ENCODE measurements at places on chromosomes 1 and 21. TPM values are rescaled to one million over a fixed set of nuclear protein-coding genes. Genes with fewer than 3 reads are reported as not detected.

The VAV3 gene
- total RNA-seq: 2.6 TPM

The PUSL1 gene
- total RNA-seq: 26.3 TPM

The UQCRHL gene
- total RNA-seq: 2.7 TPM

The DMBX1 gene
- total RNA-seq: not detected

The IFFO2 gene
- 9.8 TPM for total RNA-seq

The CD160 gene
- total RNA-seq: not detected

The SLAMF8 gene
- total RNA-seq: not detected

The CELA2B gene
- not detected for total RNA-seq

- DNase-seq: no peak
These were observed 29.2 kb downstream of the RRP15 start for GRCh38 chr1:218314316-218314715.

- no peak for DNase-seq
These were observed 83.8 kb upstream of the JAK1 start for GRCh38 chr1:65049941-65050713.

GRCh38 chr1:85494904-85495266 lies 29.9 kb upstream of the DDAH1 start:
- DNase-seq: no peak

DNA sequence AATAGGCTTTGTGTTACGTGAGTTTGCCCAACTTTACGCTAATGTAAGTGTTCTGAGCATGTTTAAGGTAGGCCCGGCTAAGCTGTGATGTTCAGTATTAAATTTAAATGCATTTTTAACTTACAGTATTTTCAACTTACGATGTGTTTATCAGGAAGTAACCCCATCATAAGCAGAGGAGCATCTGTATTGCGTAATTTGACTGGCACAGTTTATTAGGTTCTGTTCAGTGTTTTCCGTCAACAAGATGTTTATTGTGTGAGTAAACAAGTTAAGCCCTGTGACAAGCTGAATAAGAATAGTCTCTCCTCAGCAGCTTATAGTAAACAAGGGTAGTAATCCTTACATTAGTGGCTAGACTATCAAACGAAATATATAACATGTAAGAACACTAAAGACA lies 27.2 kb upstream of the SHISA4 start:
- DNase-seq: no peak

GRCh38 chr1:12769031-12769430 lies 4.5 kb upstream of the PRAMEF12 start:
- DNase-seq: no peak

DNA sequence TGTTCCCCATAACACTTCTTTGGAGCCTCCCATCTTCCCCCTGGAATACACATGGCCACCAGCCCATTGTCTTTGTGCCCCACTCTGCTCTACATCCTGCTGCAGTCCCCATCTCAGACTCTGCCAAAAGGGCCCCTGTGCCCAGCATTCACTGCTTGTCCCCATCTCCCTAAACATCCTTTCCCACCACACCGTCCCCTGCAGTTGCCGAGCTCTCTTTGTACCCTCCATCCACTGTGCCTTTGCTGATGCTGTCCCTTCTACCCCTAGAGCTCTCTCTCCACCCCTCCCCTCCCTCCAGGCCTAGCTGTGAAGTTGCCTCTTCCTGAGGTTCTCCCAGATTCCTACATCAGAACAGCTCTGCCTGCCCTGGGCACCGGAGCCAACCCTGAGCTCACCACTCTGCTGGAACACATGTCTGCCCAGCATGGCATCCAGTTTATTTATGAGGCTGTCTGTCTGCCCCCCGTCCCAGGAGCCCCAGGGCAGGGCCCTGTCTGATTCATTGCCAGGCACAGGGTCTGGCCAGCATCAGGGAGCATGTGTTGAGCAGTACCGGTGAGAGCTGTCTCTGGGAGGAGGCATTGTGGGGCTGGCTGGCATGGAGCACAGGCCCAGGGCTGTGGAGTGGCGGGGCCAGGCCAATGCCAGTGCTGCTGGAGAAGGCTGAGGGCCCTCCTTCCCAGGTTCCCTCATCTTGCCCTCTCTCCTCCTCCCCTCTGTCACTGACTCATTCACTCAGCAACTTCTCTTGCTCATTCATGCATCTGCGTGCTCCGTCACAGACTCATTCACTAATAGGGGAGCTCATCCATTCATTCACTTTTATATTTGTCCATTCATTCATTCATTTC lies 28.8 kb downstream of the EDN2 start:
- DNase-seq: no peak

- DNase-seq: no peak
These were observed 26.8 kb downstream of the MAP7D1 start for GRCh38 chr1:36182734-36183133.

GRCh38 chr1:58502519-58502918 lies 44.0 kb downstream of the OMA1 start:
- no peak for DNase-seq

- no peak for DNase-seq
These were observed 25.3 kb upstream of the POFUT2 start for GRCh38 chr21:45313015-45313414.

DNA sequence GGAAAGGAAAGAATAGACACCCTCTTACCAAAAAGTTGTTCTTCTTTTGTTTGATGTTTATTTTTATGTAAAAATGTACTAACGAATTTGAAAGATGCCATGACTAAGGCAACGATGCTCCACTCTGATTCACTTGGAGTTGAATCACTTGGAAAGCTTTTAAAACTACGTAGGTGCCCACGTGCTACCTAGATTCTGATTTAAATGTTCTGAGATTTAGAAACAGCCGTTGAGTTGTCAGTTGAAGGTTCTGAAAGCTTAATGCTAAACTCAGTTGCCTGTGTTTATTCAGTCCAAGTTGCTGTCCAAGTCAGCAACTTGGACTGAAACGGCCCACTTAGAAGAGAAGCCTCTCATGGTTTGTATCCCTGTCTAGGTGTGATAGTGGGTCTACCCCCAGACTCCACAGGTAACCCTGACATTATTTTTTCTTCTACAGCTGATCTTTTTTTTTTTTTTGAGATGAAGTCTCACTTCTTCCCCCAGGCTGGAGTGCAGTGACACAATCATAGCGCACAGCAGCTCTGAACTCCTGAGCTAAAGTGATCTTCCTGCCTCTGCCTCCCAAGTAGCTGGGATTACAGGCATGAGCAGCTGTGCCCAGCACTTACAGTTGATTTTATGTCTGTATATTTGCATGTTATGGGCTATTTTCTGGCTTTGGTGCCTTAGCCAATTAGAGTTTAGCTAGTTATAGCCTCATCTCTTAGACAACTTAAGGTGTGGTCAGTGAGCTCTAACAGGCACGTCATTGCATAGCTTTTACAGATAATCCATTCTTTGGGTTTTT lies 1.4 kb upstream of the VAMP4 start:
- DNase-seq: no peak

DNA sequence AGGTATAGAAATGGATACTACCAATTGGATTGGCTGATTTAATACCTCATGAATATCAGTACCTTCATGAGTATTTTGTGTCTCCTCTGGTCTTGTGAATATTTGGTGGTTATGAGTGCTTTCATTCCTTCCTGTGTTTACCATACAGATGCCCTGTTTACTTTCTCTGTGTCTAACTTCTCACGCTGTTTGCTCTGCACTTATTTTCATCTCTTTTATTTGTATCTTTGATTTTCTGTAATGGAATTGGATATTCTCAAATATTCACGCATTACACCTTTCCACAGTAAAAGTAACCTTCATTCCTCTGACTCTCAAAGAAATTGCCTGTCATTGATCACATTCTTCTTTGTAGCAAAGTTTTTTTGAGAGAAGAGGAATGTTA lies 16.8 kb downstream of the CNST start:
- no peak for DNase-seq
